ENCODE measurements at places on chromosomes 11 and 22.

DNA sequence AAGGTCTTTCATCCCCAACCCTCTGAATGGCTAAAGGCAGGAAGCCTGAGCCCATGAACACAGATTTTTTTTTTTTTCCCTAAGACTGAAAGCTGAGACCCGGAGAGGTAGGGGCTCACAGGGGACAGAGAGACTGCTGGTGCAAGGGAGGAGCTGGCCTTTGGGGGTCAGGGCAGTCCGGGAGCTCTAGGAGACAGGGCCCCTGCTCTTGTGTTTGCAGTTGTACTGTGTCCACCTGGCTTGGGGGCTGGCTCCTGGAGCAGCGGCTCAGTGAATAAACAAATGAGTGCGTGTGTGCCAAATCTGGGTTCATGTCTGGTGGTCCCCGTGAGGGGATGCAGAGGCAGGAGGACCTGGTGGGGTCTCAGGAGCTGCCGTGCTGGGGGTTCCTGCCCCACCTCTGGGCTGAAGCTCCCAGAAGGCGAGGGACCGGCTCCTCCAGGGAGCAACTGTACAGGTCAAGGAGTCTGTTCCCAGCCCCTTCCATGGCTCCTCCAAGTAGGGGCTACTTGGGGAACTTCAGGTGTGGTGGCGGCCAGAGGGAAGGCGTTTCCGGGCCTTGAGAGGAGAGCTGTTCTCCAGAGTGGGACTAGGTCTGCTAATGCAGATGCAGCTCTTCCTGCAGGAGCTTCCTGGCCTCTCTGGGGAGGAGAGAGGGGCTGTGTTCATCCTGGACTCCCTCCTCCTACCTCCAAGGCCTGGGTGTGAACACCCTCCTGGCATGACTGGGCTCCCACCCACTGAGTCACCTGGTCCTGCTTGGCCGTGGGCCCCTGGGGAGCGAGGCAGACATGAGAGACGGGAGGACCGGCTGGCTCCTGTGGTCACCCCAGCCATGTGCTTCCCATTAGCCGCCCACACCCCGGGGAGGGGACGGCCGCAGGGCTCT lies 57.6 kb downstream of the FBXO7 start:
- no peak for DNase-seq

GRCh38 chr22:20128902-20129746 lies 2.5 kb upstream of the ZDHHC8 start:
- peak; percentile 63 for DNase-seq

- DNase-seq: no peak
Measured at GRCh38 chr11:14424096-14424495, 65.1 kb upstream of the RRAS2 start.

- DNase-seq: no peak
Measured at GRCh38 chr11:5274395-5274794, 4.7 kb upstream of the HBE1 start.

GRCh38 chr11:117823294-117823945 lies 1.1 kb downstream of the FXYD2 start:
- DNase-seq: no peak

DNA sequence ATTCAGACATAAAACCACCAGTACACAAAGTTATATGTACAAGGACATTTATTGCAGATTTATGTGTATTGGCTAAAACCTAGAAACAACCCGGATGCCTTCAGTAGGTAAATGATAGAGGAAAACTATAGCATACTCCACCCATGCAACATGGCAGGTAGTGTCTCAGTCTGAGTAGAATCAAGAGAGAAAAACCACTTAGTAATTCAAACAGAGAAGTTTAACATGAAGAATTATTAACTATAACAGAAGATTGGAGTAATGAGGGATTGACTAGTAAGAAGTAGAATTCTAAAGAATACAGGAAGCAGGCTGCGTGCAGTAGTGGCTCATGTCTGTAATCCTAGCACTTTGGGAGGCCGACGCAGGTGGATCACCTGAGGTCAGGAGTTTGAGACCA lies 16.2 kb upstream of the SPTY2D1 start:
- DNase-seq: no peak

- no peak for DNase-seq
Measured at GRCh38 chr11:69414773-69415187, 66.7 kb upstream of the LINC01488 start.

DNA sequence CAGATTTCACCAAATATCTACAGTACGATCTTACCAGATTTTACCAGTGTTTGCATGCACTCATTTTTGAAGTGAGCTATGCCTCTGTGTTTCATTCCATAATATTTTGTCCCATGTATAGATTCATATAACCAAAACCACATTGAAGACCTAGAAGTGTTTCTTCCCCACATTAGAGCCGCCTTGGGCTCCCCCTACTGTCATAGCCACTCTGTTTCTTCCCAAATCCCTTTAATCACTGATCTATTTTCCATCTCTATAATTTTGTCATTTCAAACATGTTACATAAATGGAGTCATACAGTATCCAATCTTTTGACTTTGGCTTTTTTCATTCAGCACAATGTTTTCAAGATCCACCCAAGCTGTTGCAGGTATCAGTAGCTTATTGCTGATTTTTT lies 12.7 kb downstream of the MRGPRX3 start:
- no peak for DNase-seq

DNA sequence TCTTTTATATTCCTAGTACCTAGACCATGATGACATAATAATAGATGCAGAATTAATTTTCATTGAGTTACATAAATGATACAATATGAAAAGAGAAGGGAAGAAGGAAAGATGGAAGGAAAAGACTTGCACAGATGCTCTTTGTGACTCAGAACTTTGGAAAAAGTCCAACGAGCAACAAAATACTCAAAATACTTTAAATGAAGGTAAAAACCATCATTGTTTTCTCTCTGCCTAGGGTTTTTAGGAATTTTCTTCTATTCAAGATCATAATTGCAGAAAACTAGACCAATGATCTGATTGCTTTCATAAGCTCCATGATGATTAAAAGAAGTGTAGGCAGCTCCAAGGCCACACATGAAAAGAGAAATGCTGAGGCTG lies 276.9 kb downstream of the KIRREL3 start:
- DNase-seq: no peak

DNA sequence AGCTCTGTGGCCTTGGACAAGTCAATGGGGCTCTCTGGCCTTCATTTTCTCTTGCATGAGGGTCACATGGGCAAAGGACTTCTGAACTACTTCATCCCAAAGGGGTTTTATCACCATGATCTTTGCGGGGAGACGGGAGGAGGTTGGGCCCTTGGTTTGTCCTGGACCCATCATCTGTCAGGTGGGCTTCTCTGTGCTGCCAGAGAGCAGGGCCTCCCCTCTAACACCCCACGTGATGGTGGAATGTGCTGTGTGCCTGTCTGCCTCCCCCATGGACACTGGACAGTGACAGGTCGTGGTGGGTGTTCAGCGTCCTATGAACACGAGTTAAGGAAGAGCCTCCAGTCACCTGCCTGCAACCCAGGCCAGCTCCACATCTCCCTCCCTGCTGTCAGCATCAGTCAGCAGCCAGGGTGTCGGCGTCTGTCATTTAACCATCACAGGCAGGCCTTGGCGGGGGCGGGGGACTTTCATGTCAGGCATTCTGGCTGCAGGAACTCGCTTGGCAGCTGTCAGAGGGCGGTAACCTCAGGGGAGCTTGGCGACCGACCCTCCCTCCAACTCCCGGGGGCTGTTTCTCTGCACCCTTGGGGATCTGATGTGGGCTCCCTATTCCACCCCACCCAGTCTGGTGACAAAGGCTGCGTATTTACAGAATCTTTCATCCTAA lies 2.6 kb upstream of the SUN2 start:
- DNase-seq: peak; percentile 78

DNA sequence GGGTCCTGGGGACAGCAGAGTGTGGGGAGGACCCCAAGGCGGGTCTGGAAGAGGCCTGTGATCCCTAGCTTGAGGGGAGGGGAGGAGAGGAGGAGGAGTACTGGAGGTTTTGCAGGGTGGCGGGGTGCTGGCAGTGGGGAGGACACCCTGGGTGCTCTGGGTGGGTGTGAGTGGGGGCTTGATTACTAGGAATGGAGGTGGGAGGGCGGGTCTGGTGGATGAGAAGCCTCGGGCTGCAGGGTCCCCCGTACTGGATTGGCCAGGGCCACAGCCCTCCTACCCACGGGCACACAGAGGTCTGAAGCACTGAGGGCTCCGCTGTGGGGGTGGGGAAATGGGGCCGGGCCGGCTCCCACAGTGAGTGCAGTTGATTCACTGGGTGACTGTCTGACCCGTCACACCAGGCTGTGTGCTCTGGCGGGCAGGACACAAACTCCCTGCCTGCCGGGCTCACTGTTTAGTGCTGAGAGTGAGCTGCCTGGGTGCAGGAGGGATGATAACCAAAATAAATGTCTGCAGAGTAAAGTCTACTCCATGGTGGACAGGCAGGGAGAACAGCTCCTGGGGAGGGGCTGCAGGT lies 114.2 kb downstream of the CACNA1I start:
- DNase-seq: no peak

DNA sequence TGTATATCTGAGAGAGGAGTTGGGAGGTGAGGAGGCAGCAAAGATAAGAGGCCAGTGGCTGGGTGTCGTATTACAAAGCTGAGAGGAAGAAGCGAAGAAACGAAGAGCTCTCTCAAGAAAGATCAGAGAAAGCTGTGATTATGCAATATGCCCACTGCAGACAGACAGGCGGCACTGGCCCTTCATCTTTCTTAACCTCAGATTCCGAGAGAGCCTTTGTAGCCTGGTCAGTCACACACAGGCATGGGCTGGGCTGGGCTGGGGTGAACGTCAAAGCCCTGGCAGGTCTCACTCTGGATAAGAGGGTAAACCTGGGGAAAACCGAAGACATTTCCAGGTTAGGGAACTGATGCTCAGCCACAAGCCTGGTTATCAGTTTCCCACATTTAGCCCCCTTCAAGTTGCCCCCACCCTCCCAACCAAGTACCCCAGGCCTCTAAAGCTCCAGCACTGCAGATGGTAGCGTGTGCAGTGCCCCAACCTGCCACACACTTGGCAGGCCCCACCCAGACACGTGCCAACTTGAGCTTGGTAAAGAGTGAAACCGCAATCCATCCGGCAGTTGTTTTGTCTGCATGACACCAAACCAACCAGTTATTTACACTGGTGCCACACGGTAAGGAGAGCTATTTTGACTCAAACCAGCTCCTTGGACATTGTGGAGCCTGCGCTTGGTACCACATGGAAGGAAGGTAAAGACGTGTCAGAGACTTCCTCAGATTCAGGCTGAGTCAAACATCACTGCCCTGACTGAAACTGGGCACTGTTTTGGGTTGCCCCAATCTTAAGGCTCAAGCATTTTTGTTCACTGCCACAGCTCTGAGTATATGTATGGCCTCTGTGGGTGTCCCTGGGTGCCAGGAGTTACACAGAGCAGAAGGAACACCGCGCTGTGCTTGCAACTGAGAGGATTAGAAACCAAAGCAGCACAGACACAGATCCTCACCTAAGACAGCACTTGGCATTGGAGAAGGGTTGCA lies 135.9 kb downstream of the FDX1 start:
- DNase-seq: no peak

GRCh38 chr11:77411717-77412441 lies 62.0 kb downstream of the PAK1 start:
- DNase-seq: peak; percentile 80

- no peak for DNase-seq
Measured at GRCh38 chr11:1276866-1277615, 32.4 kb downstream of the TOLLIP start.

GRCh38 chr11:104259121-104259610 lies 95.2 kb upstream of the PDGFD start:
- DNase-seq: no peak

- no peak for DNase-seq
Measured at GRCh38 chr11:130146796-130147195, 12.8 kb upstream of the ST14 start.

DNA sequence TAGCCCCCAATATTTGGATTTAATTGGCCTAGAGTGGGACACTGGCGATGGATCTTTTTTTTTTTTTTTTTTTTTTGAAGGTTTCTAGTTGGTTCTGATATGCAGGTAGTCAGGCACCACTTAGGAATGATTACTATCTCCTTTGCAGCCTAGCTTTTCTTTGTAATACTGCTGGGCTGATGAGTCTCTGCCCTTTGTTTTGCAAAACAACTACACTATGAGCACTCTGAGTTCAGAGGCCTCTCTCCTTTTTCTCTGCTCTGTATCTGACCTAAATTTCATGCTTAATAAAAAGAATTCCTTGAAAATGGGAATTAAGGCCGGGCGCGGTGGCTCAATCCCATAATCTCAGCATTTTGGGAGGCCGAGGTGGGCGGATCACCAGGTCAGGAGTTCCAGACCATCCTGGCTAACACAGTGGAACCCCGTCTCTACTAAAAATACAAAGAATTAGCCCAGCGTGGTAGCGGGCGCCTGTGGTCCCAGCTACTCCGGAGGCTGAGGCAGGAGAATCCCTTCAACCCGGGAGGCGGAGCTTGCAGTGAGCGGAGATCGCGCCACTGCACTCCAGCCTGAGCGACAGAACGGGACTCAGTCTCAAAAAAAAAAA lies 1312.3 kb downstream of the FAM181B start:
- no peak for DNase-seq

- DNase-seq: no peak
Measured at GRCh38 chr22:38972558-38972957, 9.6 kb upstream of the APOBEC3B start.
